ENCODE measurements at places on chromosomes 2 and 18. TPM values are rescaled to one million over a fixed set of nuclear protein-coding genes. Genes with fewer than 3 reads are reported as not detected.

Gene DSEL
- total RNA-seq, result 0.08 TPM

Gene DTNA
- not detected for total RNA-seq

Gene GRB14
- total RNA-seq, result not detected

Gene UGT1A8
- total RNA-seq, result not detected

Gene PID1
- not detected for total RNA-seq

Gene SNORC
- total RNA-seq, result 0.99 TPM

Gene EVA1A
- not detected for total RNA-seq

Gene ZNF804A
- not detected for total RNA-seq

Gene GKN2
- total RNA-seq, result not detected

Gene CEBPZ
- total RNA-seq, result 46.7 TPM

Gene MFSD2B
- 0.34 TPM for total RNA-seq

Gene C2orf66
- 0.13 TPM for total RNA-seq

Gene COQ10B
- total RNA-seq, result 22.5 TPM

Gene SPHKAP
- not detected for total RNA-seq

Measured in activated CD8-positive, alpha-beta T cell treated with anti-CD3 and anti-CD28 coated beads, Interleukin-2, amount 10 ng/mL, durations not matched to agents 7 days and 5 days (primary cell).